ENCODE measurements at places on chromosomes 16 and 17. TPM values are rescaled to one million over a fixed set of nuclear protein-coding genes. Genes with fewer than 3 reads are reported as not detected.
A peak's percentile ranks its signal among the peaks of the same experiment; 100 is the strongest.

Gene OR4D1
- 0.11 TPM for polyA plus RNA-seq

Gene XYLT1
- 10.5 TPM for polyA plus RNA-seq

Gene OTOP2
- not detected for polyA plus RNA-seq

Gene KRTAP4-3
- not detected for polyA plus RNA-seq

Gene HIGD1B
- polyA plus RNA-seq = 1.3 TPM

Gene ACSM2A
- polyA plus RNA-seq = 85.7 TPM

DNA sequence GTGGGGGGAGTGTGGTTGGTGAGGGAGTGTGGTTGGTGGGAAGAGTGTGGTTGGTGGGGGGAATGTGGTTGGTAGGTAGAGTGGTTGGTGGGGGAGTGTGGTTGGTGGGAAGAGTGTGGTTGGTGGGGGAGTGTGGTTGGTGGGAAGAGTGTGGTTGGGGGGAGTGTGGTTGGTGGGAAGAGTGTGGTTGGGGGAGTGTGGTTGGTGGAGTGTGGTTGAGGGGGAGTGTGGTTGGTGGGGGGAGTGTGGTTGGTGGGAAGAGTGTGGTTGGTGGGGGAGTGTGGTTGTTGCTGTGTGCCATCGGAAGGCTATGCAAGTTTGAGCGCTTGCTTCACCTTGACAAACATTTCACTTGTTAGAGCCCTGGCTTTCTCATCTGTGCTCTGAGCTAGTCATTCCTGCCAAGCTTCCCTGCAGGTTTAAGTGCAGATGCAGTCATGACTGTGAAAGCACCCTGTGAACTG lies 20.1 kb downstream of the MINK1 start:
- no peak for DNase-seq

DNA sequence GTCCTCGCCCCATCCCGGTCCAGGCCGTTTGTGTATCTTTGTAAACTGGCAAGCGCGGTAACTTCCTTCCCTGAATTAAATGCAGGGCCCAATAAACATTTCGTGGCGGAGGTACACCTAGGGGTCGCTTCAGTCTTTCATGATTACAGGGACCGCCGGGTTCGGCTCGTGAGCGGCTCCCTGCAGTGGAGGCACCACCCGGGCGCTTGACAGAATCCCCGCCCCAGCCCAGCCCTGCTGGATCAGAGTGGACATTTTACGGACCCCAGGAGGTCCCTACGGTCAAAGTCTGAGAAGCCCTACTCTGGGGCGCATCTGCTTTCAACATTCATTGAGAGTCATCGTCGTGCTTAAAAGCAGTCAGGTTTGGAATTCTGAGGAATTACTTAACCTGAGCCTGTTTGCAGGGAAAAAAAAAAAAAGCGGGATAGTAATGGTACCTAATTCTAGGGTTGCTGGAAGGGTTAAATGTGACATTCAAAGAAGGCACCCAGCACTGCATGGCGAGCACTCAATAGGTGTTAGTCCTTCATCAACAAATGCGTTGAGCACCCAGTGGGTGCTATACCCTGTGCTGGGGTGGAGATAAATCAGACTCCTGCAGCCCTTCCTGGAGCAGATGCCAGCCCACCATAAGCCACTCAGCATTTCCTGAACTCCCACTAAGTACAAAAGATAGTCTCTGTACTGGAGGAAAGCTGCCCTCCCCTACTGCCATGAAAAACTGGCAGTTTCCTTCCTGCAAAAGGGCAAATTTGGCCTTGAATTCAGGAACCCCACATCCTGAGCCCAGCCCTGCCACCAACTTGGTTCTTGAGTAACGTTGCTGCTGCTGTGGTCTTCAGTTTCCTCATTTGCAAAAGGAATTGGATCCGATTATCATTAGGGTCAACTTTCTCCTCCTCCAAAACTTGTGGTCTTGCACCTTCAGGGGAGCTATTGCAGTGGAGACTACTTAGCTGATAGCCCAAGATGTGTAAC lies 658 bp upstream of the DUSP3 start:
- peak; percentile 58 for DNase-seq

GRCh38 chr16:23383881-23384280 lies 69.1 kb downstream of the COG7 start:
- DNase-seq = no peak

GRCh38 chr16:17134586-17134985 lies 336.2 kb downstream of the XYLT1 start:
- no peak for DNase-seq

DNA sequence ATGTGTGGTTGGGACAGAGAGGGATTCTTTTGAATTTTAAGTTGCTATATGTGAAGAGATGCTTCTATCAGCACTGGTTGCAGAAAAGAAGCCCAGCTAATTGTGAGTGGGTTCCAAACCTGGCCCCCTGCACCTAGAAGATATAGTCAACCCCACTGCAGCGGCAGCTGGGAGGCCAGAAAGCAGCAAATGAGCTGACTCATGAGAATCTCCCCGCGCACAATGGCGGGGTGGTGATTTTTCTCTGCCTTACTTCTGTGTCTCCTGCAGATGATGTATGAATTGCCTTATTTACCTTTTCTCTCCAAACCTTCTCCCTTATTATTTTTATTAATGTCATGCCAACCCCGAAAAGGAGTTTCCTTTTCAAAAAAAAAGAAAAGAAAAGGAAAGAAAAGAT lies 89.7 kb downstream of the MAF start:
- DNase-seq = no peak

DNA sequence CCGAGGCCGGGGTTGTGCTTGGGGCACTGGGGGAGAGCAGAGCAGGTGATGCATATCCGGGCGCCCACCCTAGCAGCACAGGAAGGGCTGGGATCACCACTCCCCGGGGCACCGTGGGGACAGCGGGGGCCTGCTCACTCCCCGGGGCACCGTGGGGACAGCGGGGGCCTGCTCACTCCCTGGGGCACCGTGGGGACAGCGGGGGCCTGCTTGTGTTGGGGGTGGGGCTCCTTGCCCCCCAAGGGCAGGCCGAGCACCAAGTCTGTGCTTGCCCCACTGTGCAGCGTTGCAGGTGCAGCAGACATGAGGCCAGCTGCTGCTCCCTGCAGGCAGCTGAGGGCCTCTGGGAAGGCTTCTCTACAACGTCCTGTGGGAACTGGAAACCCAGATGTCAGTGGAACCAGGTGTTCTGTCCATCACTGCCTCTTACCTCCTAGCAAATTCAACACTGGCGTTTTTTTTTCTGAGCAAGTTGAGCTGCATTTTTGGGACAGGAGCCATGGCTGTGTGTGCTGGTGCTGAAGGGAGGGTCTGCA lies 25.0 kb upstream of the ZNF750 start:
- no peak for DNase-seq
